Inflammatory macrophage treated with lipopolysaccharide for 1 hour (primary cell): ENCODE measurements at places on chromosomes 7 and 10.

DNA sequence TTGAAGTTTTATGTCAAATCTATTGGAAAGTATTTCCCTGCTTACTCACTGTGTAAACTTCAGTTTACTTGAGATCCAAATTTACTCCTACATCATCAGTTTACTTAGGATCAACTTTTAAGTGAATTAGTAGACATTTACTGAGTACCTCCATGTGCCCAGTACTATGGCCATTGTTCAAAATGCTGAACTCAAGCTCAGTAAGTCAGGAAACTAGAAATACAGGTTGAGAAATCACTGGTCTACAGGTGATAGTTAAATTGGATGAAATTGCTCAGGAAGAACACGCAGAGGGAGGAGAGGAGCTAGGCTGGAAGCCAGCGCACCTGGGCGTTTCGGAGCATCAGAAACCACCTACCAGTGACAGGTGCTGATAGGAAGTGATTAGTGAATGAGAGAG, 25.5 kb upstream of the EBLN1 start:
- no peak for DNase-seq

- no peak for DNase-seq
Observed at GRCh38 chr10:51649064-51649463, 50.3 kb downstream of the CSTF2T start.

GRCh38 chr10:110101464-110102144, 93.8 kb downstream of the ADD3 start:
- peak; percentile 41 for DNase-seq

- DNase-seq: no peak
Observed at GRCh38 chr7:16026253-16027020, 340.0 kb upstream of the MEOX2 start.

GRCh38 chr10:35035606-35036005, 54.5 kb downstream of the CUL2 start:
- peak; percentile 91 for DNase-seq

- no peak for DNase-seq
Observed at GRCh38 chr7:39898867-39899266, 51.2 kb upstream of the CDK13 start.
